ENCODE measurements at places on chromosomes 12 and 14.

GRCh38 chr12:103422328-103422727 is 73.4 kb downstream of the C12orf42 start:
- no peak for DNase-seq

- no peak for DNase-seq
Measured at GRCh38 chr14:68789821-68790643, 2.8 kb downstream of the ZFP36L1 start.

- no peak for DNase-seq
Measured at GRCh38 chr12:64240781-64241180, 18.7 kb upstream of the KICS2 start.

GRCh38 chr14:50845166-50845565 is 14.2 kb upstream of the NIN start:
- no peak for DNase-seq

- DNase-seq, result no peak
Measured at GRCh38 chr14:67857778-67858350, 38.3 kb downstream of the RAD51B start.

DNA sequence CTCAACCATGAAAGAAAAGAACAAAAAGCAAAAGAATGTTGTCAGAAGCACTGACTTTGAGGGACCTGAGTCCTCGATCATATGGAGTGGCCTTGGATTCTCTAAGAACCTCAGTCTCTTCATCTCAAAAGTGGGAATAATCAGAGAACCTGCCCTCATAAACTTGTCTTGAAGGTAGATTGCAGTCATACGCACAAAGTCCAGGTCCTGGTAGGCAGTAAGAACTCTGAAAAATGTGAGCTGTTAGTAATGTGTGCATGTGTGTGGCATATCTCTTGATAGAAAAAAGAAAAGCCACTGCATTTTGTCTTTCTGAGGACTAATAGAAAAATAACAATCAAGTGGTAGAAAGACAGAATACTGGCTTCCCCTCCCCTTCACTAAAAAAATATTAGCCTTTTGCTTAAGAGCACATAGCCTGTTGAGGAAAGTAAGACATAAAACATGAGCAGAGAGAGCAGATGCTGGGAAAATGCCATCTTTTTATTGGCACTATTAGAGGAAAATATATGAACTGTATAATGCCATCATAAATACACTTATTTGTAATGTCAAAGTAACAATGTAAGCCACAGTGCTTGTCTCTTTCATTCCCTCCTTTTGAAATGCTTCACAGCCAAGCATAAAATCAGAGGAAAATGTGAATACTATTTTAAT is 205.1 kb upstream of the TBX3 start:
- DNase-seq, result no peak

- no peak for DNase-seq
Measured at GRCh38 chr14:50510157-50510556, 22.2 kb downstream of the MAP4K5 start.

GRCh38 chr12:1932264-1932777 is 13.9 kb upstream of the CACNA2D4 start:
- DNase-seq, result peak; percentile 63

DNA sequence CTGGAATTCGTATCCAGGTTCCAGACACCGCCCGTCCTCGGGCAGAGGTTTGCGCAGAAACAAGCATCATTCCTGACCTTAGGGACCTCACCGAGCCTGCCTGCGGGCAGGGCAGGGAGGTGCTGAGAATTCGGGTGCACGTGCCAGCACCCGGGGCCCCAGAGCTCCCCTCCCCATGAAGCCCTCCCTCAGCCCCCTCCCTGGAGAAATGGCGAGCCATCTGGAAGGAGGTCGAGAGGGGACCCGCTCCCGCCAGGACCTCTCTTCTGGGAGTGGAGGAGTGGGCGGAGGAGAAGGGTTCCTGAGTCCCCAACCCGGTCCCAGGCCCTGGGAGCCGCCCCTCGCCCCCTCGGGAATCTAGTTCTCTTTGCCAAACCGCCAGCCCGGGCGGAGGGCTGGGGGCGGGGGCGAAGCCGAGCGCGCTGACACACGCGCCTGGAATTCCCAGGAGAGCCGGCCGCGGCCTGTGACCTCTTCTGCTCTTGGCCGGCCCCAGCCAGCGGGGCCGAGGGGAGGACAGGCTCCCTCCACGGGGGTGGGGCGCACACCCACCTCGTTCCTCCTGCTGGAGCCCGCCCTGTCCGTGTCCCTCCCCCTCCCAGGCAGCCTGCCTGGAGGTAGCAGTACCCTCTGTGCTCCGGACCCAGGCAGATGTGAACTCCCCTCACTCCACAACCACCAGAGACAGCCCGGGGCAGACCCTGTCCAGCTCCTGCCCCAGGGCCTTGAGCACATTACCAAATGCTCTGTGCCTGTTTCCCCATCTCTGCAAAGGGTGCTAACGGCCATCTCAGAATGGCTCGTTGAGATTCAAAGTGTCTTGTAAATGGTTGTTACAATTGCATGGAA is 23.0 kb upstream of the GPR132 start:
- DNase-seq, result no peak

DNA sequence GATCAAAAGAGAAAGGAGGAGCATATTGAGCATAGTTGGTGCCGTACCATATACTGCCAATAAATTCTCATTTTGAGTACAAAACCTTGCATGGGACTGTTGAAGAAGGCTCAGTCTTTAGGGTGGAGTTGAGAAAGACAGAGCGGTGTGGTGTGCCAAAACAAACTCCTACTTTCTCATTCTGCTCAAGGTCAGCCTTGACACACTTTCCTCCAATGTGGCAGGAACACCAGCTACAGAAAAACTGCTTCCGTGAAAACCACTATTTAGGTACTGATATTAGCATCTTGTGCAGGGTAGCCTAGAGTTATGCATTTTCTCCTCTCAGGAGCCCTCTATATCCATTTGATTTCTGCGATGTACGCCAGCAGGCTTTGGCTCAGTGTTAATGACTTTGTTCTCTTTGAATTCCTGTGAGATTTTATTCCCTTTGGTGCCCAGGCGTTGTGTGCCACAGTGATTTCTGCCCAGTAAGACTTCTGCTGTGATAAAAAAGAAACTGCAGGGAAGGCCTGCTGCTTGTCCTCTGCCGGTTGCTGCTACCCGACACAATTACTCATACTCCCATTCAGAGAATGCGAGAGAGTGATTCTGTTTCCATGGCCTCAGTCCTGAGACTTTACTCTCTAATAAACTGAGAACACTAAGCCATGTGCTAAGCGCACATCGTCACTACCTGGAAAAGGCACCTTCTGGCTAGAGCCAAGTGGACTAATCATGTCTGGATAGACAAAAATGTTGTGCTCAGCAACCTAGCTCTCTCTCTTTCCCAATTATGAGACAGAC is 88.3 kb upstream of the MDM1 start:
- DNase-seq, result no peak

DNA sequence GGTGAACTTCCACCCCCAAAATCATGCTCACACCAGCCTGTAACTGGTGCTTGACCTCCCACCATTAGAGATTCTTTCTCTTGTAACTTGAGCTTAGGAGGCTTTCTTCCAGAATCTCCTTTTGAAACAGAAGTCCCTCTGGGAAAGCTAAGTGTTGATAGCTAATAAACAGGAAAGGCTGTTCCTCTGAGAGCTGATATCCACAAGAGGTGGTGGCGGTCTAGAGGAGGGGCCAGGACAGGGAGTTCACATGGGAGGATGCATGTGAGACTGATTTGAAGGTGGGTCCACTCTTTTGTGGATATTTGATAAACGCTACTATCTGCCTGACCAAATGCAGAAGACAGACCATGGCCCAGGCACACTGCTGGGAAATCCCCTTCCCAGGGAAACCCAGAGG is 10.2 kb upstream of the PRMT8 start:
- no peak for DNase-seq

DNA sequence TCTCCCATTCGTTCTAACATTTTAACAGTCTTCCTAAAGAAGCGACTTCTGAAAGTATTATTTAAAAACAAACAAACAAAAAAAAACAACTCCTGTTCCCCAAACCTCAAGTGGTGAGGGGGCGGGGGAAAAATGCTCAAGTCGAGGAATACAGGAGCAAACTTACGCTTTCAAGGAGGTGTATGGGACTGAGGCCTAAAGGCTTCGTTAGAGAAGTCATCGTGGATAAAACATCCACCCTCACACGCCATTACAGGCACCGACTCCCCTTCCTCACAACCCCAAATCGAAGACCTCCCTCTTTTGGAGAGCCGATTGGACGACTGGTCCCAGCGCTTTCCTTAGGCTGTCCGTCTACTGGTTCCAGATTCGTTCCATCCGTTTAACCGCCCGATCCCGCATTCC is 693 bp downstream of the CBX5 start:
- DNase-seq, result no peak

GRCh38 chr14:59293935-59294661 is 105.6 kb downstream of the DAAM1 start:
- DNase-seq, result no peak

DNA sequence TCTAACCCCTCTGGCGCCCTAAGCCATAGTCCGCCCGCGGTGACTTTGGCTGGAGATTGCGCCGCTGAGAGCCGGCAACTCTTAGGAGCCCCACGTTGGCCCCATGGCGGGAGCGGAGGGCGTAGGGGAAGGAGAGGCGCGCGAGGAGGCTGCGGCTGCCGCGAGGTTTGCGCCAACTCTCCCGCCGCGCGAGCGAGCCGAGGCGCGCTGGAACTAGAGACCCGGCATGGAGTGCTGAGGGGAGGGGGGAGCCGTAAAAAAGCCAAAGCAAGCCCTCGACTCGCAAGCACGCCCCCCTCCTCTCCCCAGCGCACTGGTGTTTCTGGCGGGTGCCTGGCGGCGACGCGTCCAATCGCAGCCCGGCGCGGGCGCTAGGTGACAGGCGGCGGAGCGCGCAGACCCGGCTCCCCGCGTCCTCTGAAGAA is at the start of gene SYT10:
TSS of gene SYT10 (minus strand) at position 233 of the 425 bp plus-strand sequence. CDS start 297 bp downstream, outside the sequence.
- no peak for DNase-seq

DNA sequence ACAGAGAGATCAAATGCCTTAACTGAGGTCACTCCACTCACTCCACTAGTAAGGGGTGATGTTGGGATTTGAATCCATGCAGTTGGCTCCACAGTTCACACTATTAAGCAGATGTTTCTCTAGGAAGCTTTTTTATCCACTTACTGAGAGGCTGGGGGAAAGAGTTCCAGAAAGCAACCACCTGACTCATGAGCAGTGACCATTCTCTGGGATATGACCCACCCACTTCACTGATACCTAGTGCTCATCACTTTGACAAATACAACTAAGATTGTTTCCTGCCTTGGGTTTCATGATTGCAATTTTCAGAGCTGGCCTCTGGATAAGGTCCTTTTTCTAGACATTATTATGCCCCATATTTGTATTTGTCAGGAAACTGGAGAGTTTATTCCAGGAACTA is 152.1 kb upstream of the PLEKHG7 start:
- DNase-seq, result no peak

DNA sequence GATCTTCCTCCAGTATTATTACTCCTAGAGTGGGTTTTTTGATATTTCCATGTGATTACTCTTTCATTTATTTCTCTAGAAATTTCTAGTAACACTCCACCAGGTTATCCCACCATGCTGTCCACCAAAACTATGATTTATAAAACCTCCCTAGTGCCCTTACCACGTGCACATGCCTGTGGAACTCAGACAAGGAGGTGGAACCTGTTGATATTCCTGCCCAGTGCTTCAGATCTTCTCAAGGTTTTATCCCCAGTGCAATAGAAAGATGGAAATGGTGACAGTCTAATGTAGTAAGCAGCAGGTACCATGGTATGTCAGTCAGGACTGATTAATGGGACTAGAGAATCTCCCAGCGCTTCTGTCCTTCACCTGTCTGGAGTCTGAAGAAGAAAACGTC is 3.5 kb upstream of the ARF3 start:
- DNase-seq, result no peak

GRCh38 chr12:68487721-68488309 is 122.9 kb upstream of the RAP1B start:
- no peak for DNase-seq

DNA sequence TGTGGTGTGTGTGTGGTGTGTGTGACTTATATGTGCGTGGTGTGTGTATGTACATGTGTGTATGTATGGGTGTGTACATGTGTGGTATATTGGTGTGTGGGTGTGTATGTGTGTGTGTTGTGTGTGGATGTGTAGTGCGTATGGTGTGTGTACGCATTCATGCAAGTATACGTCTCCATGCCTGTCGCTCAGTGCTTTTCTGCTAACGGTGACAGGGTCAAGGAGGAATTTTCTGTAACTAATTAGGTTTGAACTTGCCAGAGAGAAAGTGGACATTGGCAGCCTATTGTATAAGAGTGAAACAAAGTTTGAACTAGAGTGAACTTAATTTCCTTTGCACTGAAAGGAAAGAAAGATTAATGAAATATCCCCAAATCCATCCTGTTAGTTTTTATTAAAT is 120.9 kb upstream of the GSC start:
- no peak for DNase-seq

- DNase-seq, result no peak
Measured at GRCh38 chr14:102908766-102909455, 13.6 kb upstream of the AMN start.

GRCh38 chr14:74348735-74349463 is 628 bp downstream of the VRTN start:
- no peak for DNase-seq

DNA sequence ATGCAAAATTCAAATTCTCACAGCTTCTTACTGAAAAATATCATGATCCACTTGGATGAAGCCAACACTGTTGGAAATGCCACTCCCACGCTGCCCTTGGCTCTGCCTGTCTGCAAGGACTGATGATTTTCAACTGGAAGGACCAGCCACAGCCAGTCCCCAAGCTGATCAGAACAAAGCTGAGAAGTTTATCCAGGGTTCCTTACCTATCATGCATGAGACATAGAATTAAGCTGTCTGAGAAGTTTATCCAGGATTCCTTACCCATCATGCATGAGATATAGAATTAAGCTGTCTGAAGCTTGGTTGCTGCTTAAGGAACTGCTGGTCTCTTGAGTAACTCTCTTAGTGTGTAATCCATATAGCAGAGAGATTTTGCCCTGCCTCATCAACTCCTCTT is 159.8 kb upstream of the TMEM260 start:
- DNase-seq, result no peak

GRCh38 chr12:61272441-61272840 is 987.8 kb upstream of the USP15 start:
- DNase-seq, result no peak

DNA sequence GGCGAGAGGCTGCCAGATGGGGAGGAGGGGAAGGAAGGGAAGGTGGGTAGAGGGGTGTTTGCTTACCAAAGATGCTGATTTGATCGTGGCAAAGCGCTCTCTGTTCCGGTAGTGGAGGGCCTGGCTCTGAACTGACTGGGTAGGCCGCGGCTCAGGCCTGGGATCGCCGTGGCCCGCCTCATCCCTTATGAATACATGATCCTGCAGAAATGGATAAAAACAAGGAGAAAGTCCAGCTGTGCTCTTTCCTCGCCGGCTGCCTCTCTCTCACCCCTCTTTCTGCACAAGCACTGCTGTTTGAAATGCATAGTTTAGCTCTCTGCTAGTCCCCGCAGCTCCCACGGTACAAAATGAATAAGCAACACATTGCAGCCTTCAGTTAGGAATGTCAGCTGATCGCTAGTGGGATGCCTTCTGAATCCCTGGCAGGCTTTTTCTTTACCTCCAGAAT is 53.8 kb downstream of the PEBP1 start:
- no peak for DNase-seq

- DNase-seq, result no peak
Measured at GRCh38 chr12:1428671-1429070, 165.7 kb downstream of the FBXL14 start.

GRCh38 chr14:96263347-96264199 is 7.6 kb downstream of the BDKRB1 start:
- no peak for DNase-seq

- no peak for DNase-seq
Measured at GRCh38 chr12:107339932-107340331, 246.6 kb upstream of the CRY1 start.

- DNase-seq, result no peak
Measured at GRCh38 chr14:23614395-23614828, 21.8 kb upstream of the DHRS2 start.
